ENCODE measurements at places on chromosomes 4 and X.

DNA sequence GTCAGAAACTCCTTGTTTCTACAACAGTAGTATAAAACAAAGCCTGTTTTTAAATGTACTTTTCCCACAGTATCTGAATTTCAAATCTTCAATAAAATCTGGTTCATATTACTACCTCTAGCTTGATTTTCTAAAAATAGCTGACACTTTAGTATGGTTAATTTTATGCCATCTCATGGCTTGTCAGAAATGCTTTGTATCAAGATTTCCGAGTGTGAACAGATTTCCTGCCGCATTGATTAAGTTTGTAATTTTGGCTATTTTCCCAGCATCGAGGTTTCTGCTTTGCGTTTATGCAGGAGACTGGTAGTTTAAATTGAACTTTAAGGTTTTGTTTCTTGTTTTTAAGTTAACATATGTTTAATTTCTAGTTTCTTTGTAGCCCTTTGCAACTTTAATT lies 44.2 kb downstream of the CLCN3 start:
- no peak for DNase-seq

- no peak for DNase-seq
Measured at GRCh38 chrX:137081239-137081638, 47.4 kb upstream of the GPR101 start.

DNA sequence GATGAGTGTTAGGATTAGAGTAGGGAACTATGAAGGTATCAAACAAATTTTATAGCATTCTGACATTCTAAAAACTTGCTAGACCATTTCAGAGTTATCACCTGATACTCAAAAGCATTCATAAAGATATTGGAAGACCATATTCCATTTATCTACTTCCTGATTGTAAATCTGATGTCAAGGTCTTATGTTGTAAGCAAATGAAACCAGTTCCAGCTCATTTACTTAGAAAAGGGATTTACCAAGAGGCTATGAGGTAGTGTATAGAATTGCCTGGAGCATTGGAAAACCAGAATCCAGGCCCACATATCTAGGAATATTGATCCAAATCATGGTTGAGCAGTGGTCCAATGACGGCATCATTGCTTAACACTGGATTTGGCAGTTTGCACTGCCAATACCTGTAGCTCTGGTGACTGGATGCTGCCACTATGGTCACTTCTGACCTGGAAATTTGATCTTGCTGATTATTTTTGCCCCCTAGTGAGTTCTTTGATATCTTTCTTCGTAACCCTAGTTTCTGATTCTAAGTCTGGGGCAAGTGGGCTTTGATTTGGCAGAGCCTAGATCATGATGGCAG lies 25.4 kb downstream of the ARFIP1 start:
- DNase-seq: no peak

GRCh38 chr4:173490256-173490655 lies 39.8 kb downstream of the HAND2 start:
- DNase-seq: no peak

GRCh38 chr4:63049278-63049677 lies 1360.0 kb downstream of the TECRL start:
- DNase-seq: no peak

DNA sequence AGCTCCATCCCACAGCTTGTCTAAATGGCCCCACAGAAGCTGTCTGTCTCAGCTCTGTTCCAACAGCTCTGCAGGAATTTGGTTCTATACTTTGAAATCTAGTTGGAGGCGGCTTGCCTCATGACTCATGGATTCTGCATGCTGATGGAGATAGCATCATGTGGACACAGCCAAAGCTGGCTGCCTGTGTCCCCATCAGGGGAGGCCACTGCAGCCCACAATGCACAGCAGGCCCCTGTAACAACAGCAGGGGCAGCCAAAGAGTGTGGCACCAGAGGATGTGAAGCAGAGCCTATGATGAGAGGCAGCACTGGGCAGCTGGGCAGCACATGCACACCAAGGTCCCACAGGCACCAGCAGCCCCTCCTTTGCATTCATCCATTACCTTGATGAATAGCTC lies 67.2 kb downstream of the DCAF12L1 start:
- DNase-seq: no peak

- DNase-seq: peak; percentile 19
Measured at GRCh38 chrX:108437349-108438109, 693 bp downstream of the COL4A6 start.

GRCh38 chr4:56821381-56822243 lies at the start of gene SPINK2:
SPINK2 (minus strand) TSS chr4:56821701; CDS start chr4:56821662, 39 bp downstream.
- DNase-seq: peak; percentile 31

DNA sequence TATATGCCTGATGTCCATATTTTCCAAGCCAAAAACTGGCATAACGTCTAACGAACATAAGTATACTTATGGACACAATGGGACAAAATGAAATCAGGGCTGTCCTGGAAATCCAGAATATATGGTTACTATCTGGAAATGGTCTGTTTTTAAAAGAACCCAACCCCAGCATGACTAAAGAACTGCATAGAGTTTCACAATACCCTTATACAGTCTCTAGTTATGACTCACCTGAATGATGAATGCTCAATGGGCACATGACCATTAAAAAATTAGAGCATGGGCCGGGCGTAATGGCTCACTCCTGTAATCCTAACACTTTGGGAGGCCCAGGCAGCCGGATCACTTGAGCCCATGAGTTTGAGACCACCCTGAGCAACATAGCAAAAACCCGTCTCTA lies 31.8 kb downstream of the AMMECR1 start:
- DNase-seq: no peak

- no peak for DNase-seq
Measured at GRCh38 chr4:152462695-152463094, 73.2 kb downstream of the FBXW7 start.

DNA sequence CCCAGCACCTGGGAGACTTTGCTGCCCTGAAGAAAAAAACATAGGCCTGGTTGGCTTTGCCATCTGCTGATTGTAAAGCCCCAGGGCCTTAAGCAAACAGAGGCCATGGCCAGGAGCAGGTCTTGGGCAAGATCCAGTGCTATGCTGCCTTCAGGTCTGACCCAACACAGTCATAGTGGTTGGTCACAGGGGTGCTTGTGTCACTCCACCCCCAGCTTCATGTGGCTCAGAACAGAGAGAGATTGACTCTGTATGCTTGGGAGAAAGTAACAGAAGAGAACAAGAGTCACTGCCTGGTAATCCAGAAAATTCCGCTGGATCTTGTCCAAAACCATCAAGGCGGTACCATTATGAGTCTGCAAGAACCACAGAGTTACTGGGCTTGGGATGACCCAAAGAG lies 24.4 kb upstream of the SMARCA5 start:
- no peak for DNase-seq

- DNase-seq: no peak
Measured at GRCh38 chr4:145626623-145626982, 7.4 kb downstream of the MMAA start.

DNA sequence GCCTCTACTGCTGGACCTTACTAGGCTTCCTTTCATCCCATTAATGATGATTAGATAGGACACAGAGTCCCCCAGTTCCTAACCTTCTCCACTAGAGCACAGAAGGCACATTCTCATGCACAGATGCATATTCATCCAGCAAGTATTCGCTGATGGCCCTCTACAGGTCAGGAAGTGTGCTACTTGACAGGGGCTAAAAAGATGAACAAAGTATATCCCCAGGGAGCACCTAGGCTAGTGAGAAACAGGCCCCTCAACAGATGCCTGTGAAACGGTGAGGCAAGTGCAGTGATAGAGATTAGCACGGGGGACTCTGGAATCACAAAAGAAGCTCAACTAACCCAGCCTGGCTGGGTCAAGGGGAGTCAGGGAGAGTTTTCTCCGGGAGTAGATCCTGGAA lies 95.8 kb downstream of the MGST2 start:
- no peak for DNase-seq

DNA sequence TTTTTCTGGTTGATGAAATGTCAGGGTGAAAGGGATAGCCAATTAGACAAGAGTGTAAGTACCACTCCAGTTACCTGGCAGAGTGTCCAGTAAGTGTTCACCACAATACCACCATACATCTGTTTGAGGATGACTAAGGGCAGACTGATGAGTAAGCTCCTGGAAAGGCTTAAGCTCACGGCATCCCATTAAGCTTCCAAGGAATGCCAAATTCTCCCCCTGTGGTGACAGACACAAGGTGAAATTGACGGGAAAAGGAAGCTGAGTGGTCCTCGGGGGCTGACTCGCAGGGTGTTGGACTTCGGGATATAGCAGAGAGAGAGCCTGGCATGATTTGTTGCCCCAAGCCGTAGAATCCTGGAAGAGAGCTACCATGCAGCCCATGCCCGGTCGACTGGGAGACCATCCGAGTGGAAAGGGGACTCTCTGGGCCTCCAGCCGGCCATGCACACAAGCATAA lies 7.6 kb upstream of the BST1 start:
- no peak for DNase-seq

GRCh38 chr4:120921456-120922380 lies 808 bp downstream of the PRDM5 start:
- peak; percentile 90 for DNase-seq

GRCh38 chr4:132982151-132982550 lies 166.9 kb upstream of the PCDH10 start:
- no peak for DNase-seq

DNA sequence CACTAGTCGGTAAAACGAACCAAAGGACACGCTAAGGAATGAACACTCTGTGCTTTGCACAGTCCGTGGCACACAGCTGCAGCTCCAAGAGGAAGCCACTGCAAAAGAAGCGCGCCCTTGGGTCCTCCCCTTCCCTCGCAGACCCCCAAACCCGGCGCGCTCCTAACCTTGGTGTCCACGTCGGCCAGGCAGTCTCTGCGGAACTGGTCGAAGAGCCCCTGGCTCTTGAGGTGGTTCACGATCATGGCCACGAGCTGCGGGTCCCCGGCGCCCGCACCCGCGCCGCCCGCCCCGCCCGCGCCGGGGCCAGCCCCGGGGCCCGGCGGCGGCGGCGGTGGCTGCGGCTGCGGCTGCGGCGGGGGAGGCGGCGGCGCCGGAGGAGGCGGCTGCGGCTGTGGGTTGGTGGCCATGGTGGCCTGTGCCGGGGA lies 333 bp downstream of the BOD1L1 start:
- DNase-seq: no peak

DNA sequence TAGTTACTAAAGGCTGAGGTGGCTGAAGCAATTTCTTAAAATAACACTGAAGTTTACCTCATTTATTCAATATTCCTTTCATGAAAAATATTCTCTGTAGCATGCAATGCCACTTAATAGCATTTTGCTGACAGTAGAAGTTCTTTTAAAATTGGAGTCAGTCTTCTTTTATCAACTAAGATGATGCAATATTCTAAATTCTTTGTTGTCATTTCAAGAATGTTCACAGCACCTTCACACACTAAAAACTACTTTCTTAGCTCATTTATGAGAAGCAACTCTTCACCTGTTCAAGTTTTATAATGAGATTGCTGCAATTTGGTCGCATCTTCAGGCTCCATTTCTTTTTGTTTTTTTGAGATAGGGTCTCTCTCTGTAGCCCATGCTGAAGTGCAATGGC lies 48.8 kb downstream of the ANAPC10 start:
- no peak for DNase-seq

- no peak for DNase-seq
Measured at GRCh38 chr4:134465417-134465816, 263.8 kb upstream of the PABPC4L start.

- DNase-seq: no peak
Measured at GRCh38 chrX:32987142-32987541, 224.2 kb downstream of the DMD start.

DNA sequence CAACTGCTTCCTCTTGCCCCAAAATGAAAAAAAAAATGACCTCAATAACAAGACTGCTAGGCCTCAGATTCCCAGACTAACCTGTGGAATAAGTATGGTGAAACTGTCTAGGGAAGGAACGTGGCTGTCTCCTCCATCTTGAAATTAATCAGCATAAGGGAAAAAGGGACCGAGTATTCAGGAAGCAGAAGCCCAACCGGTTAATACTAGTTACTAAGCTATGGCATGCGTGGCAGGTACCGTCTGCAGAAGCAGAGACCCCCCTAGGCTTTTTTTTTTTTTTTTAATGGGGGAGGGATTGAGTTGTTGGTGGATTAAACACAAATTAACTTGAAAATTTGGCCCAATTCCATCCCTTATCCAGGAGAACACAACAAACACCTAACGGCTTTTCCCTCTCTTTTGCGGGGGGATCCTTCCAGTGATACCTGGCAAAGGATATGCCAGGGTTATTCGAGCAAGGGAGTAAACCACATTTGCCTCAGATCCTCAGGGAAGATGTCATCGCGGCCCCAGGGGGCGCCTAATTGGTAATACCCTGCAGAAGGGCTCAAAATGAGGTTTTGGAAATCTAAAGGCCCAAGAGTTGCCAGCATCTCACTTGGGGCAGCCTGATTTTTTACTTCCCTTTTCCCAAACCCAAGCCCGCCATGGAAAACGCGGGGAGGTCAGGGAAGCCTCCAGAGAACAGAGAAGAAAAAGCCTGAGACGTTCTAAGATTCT lies 893 bp downstream of the RLIM start:
- DNase-seq: peak; percentile 16

DNA sequence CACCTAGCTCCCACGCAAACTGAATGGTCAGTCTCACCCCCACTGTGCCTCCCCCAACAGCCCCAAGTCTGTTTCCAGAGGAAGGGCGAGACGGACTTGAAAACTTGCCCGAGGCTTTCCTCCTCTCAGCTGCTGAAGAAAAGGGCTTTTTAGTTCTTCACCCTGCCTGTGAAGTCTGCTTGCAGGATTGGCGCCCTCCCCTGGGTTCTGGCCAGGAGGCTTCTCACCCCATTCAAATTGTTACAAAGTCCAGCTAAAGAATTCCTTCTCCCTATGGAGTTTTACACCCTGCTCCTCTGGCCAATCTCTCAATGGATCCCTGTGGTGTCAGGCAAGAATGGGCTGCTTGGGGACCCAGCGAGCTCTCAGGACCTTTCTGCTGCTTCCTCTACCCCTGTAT lies 241.0 kb downstream of the AFF2 start:
- DNase-seq: no peak

GRCh38 chrX:6694977-6695376 lies 160.1 kb upstream of the VCX3A start:
- DNase-seq: no peak

GRCh38 chrX:2432298-2432863 lies 68.4 kb downstream of the DHRSX start:
- no peak for DNase-seq

DNA sequence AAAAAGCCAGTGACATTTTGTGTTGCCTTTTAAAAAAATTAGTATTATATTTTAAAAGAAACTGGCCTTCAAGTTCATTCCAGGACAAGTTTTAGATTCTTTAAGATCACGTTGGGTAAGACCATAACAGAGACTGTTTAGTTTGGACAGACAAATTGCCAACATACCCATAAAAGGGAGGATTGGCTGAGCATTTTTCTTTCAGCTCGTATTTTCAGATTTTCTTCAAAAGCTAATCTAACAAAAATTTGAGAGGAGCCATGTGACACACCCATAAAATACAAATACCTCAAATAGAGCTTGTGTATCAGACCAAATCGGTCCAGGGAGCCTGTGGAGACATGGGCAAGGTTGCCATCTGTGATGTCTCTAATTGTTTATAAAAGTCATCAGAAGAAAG lies 74.6 kb upstream of the C1QTNF7 start:
- no peak for DNase-seq

- no peak for DNase-seq
Measured at GRCh38 chr4:165692082-165692481, 181.0 kb upstream of the TLL1 start.

All from right kidney (tissue), 9 donors.